Activated CD4-positive, alpha-beta T cell treated with anti-CD3 and anti-CD28 coated beads, Interleukin-2, amount 10 ng/mL, durations not matched to agents 24 days and 14 days (primary cell): ENCODE measurements at places on chromosomes 2 and 18.

DNA sequence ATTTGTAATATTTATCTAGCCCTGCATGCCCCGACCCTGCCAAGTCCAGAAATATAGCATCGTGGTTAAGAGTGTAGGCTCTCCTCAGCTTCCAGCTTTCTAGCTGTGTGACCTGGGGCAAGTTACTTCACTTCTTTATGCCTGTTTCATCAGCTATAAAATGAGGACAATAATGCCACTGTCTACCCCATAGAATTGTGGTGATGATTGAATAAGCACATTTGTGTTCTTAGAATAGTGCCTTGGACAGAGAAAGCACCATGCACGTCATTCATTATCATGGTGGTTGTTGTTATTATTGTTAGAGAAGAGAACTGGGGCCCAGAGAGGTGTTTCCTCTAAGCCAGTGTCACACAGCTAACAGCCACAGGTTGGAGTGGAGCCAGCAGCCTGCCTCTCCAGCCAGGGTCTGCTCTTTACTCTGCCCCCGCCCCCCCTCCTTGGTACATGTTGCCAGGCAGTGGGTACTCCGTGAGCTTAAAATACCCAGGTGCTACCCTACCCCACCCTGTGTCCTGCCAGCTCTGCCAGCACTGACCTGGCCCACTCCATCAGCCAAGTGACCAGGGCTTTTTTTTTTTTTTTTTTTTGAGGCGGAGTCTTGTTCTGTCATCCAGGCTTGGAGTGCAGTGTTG is 202.1 kb downstream of the CTIF start:
- DNase-seq, result no peak

- no peak for DNase-seq
These were observed 968.5 kb downstream of the LRP1B start for GRCh38 chr2:141162314-141162713.

- DNase-seq, result no peak
These were observed 2.5 kb upstream of the ADRA2B start for GRCh38 chr2:96118698-96119388.

- no peak for DNase-seq
These were observed 303.9 kb downstream of the ETAA1 start for GRCh38 chr2:67701011-67701410.

DNA sequence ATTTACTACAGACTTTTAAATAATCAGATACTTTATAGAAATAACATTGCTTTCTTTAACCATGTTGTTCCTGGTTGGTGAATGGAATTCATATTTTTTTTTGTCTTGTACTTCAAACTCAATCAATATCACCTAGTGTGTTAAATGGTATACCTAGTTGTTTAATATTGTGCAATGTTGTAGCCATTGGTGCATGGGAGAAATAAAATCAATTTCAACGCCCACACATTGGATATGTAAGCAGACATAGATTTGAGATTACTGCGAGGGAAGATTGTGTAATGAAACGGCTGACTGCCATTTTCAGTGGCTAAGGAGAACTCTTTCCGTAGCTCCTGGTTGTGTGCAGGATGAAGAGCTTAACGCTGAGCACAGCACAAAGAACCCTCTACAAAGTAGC is 626.1 kb downstream of the TMEM182 start:
- DNase-seq, result no peak

DNA sequence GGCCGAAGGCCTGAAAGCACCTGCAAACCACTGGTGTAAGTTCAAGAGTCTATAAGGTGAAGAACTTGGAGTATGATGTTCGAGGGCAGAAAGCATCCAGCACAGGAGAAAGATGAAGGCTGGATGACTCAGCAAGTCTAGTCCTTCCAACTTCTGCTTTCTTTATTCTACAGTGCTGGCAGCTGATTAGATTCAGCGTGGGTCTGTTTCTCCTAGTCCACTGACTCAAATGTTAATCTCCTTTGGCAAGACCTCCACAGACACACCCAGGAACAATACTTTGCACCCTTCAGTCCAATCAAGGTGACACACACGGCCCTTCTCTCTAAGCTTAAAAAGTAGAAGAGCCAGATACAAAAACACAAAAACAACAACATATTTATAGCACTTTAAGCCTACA is 43.4 kb downstream of the NMS start:
- DNase-seq, result no peak

GRCh38 chr2:239463541-239464165 is 62.8 kb upstream of the HDAC4 start:
- DNase-seq, result no peak

DNA sequence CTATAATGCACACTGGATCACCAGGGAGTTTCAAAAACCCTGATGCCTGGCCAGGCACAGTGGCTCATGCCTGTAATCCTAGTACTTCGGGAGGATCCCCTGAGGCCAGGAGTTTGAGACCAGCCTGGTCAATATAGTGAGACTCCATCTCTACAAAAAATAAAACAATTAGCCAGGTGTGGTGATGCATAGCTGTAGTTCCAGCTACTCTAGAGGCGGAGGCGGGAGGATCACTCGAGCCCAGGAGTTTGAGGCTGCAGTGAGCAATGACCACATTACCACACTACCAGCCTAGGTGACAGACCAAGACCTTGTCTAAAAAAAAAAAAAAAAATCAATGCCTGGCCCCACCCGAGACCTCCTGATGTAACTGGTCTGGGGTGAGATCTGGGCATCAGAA is 137.2 kb downstream of the MTCL1 start:
- DNase-seq, result no peak

DNA sequence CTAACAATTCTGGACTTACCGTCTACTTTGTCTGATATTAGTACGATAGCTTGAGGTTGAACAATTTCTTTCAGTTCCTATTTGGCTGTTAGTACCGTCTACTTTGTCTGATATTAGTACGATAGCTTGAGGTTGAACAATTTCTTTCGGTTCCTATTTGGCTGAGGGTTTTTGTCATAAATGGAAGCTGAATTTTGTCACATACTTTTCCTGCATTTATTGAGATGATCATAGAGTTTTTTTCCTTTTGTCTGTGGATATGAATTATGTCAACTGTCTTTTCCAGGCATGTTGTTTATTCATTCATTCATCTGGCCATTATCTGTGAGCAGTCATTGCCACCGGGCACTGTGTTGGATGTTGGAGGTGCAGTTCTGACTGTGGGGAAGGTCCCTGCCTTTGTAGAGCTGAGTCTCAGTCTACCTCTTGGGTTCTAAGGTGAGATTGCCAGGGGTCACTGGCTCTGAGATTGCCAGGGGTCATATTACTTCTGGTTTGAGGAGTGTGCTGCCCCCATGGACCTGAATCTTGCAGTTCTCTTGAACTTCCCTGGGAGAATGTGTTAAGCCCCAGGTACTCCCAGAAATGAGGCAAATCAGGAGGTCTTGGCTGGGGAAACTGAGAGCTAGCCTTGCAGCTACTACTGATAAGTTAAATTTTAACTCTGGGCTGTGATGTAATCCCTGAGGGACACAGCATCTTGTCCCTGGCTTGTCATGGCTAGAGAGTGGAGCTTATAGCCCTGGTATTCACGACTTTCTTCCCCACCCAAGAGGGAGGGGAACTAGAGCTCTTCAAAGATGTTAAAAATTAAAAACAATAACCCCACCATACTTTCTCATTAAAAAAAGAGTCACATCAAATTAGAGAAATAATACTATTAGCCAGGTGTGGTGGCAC is 89.1 kb upstream of the MBOAT2 start:
- no peak for DNase-seq

GRCh38 chr2:28368357-28368798 is 24.3 kb upstream of the FOSL2 start:
- no peak for DNase-seq

- DNase-seq, result no peak
These were observed 6.2 kb upstream of the GDF7 start for GRCh38 chr2:20660506-20661420.

- DNase-seq, result no peak
These were observed 11.9 kb downstream of the FRZB start for GRCh38 chr2:182854375-182855105.

DNA sequence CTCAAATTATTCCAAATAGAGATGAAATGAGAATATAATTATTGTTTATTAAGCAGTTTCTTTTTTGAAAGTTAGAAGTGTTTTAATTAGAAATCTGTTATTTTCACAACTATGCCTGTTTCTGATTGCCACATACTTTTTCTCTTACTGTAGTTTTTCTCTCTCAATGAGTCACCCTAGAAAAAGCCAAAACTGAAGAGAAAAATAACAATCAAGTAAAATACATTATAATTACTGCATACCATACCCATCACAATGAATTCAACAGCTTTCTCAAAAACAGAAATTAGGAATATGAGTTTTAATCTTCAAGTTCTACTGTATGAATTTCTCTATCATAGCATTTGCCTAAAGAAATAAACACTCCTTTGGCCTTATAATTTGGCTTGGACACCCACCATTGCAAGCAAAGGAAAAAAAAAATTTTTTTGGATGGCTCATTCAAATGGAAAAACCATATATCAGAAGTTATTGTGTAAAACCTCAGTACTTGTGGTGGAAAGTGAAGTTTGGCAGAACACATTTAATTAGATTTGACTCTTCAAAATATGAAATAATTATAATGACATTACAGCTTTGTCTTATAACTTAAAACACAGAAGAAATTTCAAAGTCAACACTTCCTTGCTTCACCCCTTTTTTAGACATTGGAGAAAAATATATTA is 138.5 kb downstream of the DYM start:
- no peak for DNase-seq

DNA sequence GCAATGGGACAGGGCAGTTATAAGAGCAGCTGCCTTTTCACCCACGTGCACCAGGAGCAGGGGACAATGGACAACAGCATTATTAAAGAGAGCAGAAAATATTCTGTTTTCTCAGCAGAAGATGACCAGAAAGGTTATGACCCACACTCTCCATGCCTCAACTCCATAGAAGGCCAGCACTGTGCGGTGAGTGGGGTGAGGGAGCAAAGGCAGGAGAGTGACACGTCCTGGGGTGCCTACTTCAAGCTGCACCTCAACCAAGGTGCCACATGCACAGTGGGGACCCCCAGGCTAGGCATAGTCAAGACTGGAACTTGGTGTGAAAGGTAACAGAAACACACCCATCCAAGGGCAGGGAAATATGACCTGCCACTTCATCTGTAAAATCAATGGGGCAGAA is 50.4 kb downstream of the POLR1A start:
- no peak for DNase-seq

DNA sequence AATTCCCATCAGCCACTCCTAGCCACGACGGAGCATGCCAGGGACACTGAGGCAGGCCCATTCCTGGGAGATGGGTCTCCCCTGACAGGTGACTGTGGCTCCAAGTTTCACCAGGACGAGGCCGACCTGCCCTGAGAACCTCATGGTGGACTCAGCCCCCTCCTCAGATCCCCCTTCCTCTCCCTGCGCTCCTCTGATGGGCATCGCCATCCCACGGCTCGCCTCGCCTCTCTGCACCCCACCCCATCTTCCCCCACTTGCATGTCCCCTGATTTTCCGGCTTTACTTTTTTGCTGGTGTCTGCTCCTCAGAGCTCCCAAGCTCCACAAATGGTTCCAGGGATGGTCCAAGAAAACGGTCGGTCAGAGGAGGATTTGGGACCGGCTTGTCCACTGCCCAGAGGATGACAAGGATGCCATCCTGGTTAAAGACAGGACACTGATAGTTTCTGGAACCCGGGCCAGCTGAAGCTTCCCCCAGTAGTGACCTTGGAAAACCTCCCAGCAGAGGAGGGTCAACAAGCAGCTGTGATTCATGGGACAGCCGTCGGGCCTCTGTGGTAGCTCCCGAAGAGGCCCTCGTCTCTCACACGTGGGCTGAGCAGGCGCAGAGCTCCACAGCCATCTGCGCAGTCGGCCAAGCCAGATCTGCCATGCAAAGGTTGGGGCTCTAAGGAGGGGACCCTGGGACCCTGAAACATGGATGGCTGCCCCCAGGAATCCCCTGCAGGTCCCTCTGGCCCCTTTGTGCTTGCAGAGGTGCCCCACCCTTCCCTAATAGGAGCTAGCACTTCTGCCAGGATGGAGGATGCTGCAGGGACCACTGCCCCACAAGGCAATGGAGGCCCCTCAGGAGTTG is 87.8 kb upstream of the SLC66A3 start:
- peak; percentile 39 for DNase-seq

DNA sequence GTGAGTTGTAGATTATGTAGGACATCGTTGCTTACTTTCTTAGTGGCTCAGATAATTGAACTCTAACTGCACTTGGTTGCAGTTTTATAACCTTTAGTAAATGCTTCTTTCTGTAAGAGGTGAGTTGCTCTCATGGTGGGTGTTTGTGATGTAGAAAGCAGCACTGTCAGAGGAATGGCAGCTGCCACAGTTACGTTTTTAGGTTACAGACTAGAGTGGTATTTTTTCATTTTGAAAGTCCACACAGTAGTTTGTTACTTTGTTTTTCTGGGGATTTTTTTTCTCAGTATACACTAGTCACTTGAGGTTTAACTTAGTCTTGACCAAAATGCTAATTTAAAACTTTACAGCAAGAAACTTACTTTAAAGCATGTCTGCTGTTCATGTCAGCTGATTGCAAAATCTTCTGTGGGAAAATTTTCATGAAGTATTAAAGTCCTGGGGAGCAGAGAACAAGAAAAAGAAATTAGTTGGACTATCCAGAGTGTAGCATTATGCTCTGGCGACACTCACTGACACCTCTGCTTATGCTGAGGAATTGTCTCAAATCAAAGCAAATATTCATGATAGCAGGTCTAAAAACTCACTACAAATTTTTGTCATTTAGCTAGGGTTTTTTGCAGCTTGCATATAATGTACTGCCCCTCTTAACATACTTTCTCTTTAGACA is 14.8 kb downstream of the AFTPH start:
- DNase-seq, result no peak

DNA sequence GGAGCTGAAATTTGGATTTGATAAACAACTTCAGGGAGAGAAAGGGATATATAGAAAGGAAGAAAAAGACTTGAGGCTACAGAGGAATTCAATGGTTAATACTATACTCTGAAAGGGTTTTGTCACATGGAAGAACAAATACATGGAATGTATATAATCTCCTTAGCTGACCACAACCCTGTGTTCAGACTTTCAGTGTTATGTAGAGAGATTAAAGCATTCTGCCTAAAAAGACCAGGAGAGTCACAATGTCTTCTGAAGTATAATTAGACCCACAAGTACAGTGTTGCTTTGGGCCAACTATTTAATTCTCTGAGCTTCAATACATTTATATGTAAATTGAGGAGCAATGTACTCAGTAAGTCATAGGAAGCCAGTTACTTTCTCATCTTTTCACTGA is 123.8 kb upstream of the FSHR start:
- no peak for DNase-seq

DNA sequence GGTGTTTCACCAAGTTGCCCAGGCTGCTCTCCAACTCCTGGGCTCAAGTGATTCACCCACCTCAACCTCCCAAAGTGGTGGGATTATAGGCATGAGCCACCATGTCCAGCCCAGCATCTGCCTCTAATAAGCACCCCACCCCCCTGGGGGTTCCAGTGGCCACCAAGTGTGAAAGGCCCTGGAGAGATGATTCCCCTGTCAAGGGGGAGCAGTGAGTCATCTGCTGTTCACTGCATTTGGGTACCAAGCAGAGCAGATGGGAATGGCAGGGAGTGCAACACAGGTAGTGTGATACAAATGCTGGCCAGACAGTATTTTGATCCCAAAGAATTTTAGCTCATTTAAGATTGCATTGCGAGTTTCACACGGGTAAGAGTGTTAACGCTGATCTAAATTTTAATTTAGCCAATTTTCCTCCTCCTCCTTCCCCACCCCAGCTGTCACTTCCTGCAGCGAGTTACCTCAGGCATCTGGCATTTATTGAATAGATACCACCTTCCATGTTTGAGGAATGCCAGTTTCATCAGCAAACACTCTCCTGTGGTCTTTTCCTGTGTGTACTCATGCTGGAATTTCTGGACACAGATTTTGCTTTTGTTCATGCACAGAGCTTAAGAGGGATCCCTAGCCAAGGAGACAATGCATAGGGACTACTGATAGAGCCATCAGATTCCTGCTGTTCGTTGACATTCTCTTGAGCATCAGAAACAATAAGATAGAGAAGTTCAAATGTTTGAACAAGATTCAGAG is 32.4 kb upstream of the NCK2 start:
- DNase-seq, result peak; percentile 49
